NCI-H2107 (cell line): ENCODE measurements at places on chromosomes 7 and 10.

DNA sequence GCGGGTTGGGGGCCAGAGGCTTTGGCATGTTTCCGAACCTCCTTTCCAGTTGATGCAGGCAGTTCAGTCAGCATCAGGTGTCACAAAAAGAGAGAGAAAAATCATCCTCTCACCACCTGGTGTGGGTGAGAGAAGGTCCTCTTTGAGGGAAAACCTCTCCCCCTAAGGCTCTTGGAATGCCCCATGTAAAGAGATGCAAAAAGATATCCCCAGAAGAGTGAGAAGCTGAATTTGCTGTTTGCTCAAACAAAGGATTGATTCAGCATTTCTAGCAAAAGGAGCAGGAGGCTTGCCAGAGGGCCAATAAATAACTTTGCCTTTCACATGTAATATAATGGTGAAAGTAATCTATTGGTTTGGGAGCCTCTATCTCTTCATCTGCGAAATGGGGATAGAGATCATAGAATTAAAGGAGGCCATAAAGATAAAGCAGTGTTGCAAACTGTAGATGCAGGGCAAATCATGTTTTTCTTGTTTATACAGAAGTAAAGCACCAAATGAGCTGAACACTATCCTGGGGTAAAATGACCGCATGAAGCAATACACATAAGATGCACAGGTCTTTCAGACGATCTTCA is 425.9 kb downstream of the LRMDA start:
- no peak for DNase-seq

DNA sequence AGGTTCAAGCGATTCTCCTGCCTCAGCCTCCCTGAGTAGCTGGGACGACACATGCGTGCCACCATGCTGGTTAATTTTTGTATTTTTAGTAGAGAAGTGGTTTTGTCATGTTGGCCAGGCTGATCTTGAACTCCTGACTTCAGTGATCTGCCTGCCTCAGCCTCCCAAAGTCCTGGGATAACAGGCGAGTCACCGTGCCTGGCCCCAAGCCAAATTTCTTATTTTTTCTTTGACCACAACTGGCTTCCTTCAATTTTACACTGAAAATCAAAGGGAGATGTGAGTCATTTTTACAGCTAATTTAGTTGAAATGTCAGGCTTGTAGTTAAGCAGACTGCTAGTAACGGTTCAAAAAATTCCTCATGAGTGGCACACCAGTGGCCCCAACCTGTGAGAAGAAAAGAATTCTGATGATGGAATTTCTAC is 7.8 kb downstream of the RNF216 start:
- DNase-seq, result no peak

DNA sequence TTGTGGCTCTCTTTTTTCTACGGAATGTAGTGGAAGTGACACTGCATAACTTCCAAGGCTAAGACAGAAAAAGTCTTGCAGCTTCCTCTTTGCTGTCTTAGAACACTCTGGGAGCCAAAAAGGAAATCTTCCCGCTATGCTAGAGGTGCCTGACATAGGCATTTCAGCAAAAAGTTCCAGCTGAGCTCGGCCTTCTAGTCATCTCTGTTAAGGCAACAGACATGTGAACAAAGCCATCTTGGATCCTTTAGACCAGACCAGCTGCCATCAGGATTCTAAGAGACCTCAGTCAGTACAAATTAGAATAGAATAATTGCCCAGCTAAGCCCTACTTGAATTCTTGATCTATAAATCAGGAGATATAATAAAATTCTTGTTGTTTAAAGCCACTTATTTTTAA is 16.3 kb upstream of the COL1A2 start:
- no peak for DNase-seq

- peak; percentile 23 for DNase-seq
Observed at GRCh38 chr10:13074563-13075451, 25.2 kb upstream of the OPTN start.

DNA sequence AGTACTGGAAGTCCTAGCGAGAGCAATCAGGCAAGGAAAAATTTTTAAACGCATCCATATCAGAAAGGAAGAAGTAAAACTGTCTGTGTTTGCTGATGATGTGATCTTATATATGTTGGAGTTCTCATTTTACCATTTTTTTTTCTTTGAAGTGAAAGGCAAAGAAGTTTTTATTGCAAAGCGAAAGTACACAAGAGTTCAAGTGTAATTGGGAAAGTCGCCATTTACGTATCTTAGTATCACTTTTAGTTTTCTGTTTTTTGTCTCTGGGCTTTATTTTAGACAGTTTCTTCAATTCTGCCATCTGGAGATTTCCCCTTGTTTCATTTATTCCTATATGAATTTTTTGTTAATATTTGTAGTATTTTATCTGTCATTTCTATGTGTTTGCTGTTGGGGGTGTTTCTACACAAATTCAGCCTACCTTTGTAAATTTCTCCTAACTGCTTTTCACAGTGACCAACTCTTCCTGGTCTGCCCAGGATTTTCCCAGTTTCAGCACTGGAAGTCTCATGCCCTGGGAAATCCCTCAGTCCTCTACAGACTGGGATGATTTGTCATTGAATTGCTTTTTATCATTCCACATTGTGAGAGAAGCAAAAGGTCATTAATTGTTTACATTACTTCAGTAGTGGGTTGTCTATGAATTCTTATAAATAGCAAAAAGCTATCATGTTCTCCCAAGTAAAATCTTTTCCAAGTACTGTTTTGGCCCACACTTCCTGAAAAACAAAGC is 23.2 kb downstream of the BET1 start:
- no peak for DNase-seq
